ENCODE measurements at places on chromosomes 13 and 19.
A peak's percentile ranks its signal among the peaks of the same experiment; 100 is the strongest.

DNA sequence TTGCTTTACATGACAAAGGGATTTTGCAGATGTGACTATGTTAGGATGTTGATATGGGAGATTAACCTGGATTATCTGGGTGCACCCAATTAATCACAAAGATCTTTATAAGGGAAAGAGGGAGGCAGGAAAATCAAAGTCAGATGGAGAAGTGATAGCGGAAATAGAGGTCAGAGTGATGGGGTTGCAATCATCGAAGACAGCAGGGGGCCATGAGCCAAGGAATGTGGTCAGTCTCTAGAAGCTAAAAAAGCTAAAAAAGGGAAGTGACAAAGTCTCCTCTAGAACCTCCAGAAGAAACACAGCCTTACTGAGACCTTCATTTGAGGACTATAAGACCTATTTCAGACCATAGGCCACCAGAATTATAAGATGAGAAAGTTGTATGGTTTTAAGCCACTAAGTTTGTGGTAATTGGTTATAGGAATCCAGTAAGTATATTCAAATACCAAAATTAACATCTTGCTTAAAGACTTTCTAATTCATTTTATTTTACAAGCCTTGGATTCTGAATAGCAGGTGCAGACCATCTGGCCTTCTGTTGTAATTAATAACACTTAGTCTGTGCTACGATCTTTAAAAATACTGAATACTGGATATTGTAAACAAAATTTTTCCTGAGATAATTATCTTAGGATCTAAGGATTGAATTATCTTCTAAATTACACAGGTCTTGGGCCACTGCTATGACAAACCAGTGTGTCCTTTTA lies 493.4 kb upstream of the PCDH20 start:
- DNase-seq = peak; percentile 49

GRCh38 chr19:44539236-44539826 lies 9.9 kb upstream of the CEACAM20 start:
- DNase-seq = no peak

DNA sequence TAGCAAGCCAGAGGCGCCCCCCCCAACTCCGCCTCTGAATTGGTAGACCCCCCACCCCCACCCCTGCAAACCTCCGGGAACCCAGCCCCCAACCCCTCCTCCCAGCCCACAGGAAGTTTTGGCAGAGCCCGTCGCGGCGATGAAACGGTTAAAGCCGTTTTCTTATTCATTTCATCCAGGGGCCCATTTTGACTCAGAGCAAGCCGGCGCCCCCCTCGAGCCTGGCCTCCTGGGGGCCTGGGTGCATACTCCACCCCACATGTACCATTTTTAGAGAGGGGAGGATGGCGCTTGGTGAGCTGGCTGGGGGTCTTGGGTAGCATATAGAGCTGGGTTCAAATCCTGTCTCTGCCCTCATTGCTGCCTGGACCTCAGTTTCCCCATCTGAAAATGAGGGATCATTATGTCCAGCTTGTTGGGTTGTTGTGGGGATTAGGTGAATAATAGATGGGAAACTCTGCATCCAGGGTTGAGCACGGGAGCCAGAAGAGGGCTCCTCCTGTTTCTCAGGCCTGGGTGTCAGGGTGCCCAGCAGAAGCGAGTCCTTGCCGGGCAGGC lies 7.9 kb upstream of the JUNB start:
- DNase-seq = peak; percentile 58

GRCh38 chr13:111469916-111470506 lies 149.6 kb downstream of the TEX29 start:
- no peak for DNase-seq

DNA sequence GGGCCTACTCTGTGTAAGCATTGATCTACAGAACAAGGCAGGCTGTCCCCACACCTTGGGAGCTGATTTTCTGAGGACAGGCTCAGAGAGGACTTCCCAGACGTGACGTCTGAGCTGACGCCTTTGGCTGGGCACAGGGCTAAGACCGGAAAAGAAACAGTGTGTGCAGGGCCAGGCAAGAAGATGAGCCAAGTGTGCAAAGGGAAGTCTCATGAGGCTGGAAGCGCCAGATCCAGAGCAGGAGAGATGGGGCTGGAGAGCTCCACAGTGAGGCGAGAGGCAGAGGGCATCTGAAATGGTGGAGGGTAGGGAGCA lies 12.7 kb downstream of the IGLON5 start:
- no peak for DNase-seq
